ENCODE measurements at places on chromosomes 4 and X.
A peak's percentile ranks its signal among the peaks of the same experiment; 100 is the strongest.

DNA sequence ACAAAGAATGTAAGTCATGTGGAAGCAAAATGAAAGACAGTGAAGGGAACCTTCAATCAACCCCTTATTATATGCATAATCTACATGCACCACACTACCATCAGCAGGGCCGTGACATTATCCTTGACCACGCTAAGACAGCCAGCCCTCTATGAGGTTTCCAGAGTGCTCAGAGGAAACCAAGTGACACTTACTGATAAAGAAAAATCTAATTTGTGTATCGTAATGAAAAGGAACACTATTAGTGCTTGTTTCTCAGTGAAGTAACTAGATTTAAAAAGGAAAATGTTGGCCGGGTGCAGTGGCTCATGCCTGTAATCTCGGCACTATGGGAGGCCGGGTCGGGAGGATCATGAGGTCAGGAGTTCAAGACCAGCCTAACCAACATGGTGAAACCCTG, 56.4 kb downstream of the ABCG2 start:
- no peak for DNase-seq

GRCh38 chr4:114046331-114046730, 66.9 kb upstream of the ARSJ start:
- DNase-seq: no peak

DNA sequence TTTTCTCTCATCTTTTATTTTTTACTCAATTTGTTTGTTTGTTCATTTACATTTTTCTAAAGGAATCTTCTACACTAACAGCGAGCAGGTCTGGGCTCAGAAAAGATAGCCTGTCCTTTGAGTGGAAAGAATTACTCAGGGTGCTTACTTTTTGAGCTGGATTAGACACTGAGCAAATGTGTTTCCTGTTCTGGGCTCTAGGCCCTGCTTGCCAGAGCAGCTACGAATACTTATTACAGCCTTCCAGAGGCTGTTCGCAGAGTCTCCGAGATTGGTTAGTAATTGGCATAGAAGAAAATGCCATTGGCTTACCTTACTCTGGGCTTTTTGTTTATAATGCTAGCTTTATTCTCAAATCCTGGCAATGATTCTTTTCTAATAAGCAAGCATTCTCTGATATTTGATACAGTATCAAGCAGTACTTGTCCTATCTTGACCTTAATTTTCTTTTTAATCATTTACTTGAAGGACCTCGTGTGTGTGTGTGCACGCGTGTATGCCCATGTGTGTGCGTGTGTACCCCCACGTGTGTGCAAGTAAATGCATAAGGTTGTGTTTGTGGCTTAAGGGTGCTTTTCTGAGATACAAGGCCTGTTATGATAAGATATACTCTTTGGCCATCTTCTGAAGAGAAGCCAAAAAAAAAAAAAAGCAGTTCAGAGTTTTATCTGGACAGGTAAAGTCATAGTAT, 76.2 kb upstream of the GRXCR1 start:
- DNase-seq: no peak

DNA sequence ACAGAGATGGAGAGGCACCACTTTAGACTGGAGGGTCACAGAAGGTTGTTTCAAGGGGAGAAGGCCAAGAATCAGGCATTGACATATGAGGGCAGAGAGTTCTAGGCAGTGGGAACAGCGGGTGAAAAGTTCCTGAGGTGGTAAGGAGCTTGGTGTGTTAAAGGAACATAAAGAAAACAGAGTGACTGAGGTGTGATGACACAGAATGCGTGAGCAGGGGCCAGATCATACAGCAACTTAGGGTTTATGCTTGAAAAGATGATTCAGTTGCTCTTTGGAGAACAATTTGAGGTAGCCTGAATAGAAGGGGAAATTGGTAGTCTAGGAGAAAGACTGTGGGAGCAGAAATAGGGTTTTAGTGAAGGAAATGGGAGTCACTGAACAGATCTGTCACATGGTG, 179.2 kb downstream of the AMELX start:
- no peak for DNase-seq

GRCh38 chr4:139453041-139453370, 915 bp upstream of the RAB33B start:
- DNase-seq: peak; percentile 91

- no peak for DNase-seq
These were observed 115.2 kb upstream of the KIT start for GRCh38 chr4:54542540-54543041.
